ENCODE measurements at places on chromosomes 11 and 22. TPM values are rescaled to one million over a fixed set of nuclear protein-coding genes. Genes with fewer than 3 reads are reported as not detected.

Gene OR51B4
- 0.22 TPM for total RNA-seq

Gene MUC5AC
- total RNA-seq, result not detected

Gene SCN3B
- total RNA-seq, result 0.07 TPM

Gene KCNC1
- 0.03 TPM for total RNA-seq

Gene SLC25A18
- 0.86 TPM for total RNA-seq

Gene TMEM121B
- total RNA-seq, result not detected

Gene GRAMD1B
- not detected for total RNA-seq

Gene IL18
- 1.4 TPM for total RNA-seq

Gene MAPK8IP1
- 4.2 TPM for total RNA-seq

Gene PATE4
- not detected for total RNA-seq

Gene MORC2
- total RNA-seq, result 18.3 TPM

Gene MUC6
- total RNA-seq, result not detected

Gene TESMIN
- total RNA-seq, result 0.60 TPM
